Non-pigmented ciliary epithelial cell (primary cell): ENCODE measurements at places on chromosomes 6 and 20.

DNA sequence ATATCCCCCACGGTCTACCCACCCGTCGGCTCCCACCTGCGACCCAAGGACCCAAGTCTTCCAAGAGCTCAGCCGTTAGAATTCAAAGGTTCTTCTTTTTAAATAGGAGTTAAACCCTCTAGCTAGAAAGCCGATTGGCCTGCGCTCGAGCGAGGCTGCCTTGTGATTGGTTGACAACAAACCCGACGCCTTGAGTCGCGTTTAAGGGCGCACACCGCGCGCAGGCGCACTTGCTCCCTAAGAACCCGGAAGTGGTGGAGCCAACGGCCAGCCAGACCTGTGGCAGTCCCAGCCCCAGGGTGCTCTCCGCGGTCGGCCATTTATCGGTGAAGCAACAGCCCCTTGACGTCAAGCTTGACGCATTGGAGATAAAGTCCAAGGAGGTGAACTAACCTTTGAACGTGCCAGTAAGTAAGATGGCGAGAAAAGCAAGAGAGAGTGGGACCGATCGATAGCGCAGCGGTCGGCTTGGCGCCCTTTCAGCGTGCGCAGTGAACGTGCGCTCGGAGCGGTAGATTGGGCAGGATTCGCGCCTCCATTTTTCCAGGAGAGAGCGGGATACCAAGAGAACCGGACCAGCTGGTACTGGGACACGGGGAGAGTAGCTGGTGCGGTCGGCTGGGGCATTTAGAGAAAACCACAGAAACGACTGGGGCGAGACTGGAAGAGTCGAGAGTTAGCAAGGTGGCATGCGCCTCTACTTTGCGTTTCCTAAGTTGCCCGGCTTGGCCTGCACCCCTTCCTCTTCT, at the start of the genes AURKA and CSTF1:
Gene AURKA (minus strand): TSS at position 84 of the 749 bp plus-strand sequence. CDS start 4,018 bp downstream, outside the sequence.
Gene CSTF1 (plus strand): TSS at position 514 of the 749 bp plus-strand sequence. CDS start 2,908 bp downstream, outside the sequence.
- DNase-seq: peak; percentile 98

DNA sequence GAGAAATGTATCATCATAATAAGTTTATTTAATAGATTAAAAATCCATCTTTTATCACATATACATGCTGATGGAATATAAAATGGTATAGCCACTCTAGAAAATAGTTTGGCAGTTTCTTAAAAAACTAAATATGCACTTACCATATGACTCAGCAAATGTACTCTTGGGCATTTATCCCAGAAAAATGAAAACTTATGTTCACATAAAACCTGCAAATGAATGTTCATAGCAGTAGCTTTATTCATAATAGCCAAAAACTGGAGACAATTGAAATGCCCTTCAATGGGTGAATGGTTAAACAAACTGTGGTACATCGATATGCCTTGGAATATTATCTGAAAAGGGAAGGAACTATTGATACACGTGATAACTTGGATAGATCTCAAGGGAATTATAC, 6.4 kb upstream of the NCOA7 start:
- no peak for DNase-seq

DNA sequence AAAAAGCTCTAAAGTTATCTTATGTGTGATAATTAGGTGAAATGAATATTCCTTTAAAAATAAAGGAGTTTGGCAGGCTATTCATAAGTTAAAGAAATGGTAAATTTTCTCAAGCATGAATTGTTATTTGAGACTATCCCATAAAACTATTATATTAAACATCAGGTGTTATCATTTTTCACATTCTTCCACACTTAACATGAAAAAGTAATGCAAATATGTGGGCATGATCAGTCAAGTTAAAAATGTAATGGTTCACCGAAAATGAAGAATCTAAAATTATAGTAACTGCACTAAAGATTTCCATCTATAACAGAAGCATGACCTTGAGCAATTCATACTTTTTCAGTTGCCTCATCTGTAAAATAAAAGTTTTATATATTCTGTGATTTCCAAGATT, 110.8 kb downstream of the KHDRBS2 start:
- DNase-seq: no peak

GRCh38 chr20:51800060-51800871, 2.1 kb downstream of the SALL4 start:
- no peak for DNase-seq

- DNase-seq: no peak
Observed at GRCh38 chr6:24876499-24877465, 59.0 kb downstream of the RIPOR2 start.

- no peak for DNase-seq
Observed at GRCh38 chr6:41224800-41225199, 3.3 kb upstream of the TREML4 start.

DNA sequence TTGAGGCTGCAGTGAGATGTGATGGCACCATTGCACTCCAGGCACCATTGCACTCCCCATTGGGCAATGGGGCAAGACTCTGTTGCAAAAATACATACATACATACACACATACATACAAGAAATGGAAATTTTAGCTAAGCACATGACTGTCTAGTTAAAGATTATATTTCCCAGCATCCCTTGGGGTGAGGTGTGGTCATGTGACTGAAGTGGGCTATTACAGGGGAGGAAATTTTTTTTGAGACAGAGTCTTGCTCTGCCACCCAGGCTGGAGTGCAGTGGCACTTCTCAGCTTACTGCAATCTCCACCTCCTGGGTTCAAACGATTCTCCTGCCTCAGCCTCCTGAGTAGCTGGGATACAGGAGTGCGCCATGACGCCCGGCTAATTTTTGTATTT, 32.0 kb upstream of the HMGA1 start:
- no peak for DNase-seq

GRCh38 chr6:13400772-13401171, 72.4 kb upstream of the TBC1D7 start:
- no peak for DNase-seq

GRCh38 chr20:40255365-40255764, 433.7 kb downstream of the MAFB start:
- no peak for DNase-seq

DNA sequence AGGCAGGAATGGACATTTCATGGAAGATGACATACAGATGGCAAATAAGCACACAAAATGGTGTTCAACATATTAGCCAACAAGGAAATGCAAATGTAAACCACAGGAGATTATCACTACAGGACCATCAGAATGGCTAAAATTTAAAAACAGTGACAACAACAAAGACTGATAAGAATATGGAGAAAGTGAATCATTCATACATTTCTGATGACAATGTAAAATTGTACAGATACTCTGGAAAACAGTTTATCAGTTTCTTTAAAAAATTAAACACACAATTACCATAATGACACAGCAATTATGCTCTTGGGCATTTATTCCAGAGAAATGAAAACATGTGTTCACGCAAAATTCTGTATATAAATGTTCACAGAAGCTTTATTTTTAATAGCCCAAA, 105.8 kb upstream of the RUNX2 start:
- no peak for DNase-seq

DNA sequence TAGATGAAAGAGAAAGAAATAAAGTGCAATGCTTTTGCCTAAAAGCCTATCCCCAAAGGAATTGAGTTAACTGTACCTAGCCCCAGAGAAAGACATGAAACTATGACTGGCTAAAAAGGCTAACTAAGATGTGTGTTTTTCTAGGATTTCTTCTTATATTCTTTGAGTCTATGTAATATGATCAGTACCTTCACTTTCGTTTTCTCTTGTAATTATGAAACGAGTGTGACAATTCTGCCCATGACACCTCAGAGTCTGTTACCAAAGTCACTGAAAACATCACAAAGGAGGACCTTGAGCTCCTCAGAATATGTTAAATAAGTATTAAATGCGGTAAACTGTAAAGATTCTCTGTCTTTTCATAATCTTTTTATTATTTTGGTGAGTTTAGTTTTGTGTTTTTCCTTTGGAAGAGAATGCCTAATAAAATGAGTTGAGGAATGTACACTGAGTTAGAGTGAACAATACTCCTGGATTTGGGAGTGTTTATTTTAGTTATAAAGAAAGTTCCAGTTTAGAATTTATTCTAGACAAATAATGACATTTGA, 141.3 kb downstream of the FUT9 start:
- no peak for DNase-seq

DNA sequence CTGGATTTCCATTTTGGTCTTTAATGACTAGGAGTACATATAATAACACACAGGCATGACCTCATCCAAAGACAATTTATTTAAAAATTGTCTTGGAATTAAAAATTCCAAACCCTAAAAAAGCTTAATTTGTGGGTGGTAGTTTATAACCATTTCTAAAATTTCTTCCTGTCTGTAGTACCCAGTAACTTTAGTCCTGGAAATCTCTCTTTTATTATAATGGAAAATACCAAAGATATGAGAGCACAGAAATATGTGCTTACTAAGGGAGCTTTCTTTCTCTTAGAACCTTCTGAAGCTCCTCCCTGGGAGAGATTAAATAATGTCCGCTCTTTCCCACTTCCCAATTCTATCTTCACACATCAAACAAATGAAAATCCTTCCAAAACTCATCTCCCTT, 70.5 kb upstream of the PRL start:
- no peak for DNase-seq

GRCh38 chr20:3692706-3693294, 11.0 kb upstream of the ADAM33 start:
- no peak for DNase-seq

- DNase-seq: no peak
Observed at GRCh38 chr6:112701201-112701600, 354.1 kb downstream of the RFPL4B start.

GRCh38 chr6:30821862-30822784, 62.2 kb upstream of the DDR1 start:
- DNase-seq: no peak

DNA sequence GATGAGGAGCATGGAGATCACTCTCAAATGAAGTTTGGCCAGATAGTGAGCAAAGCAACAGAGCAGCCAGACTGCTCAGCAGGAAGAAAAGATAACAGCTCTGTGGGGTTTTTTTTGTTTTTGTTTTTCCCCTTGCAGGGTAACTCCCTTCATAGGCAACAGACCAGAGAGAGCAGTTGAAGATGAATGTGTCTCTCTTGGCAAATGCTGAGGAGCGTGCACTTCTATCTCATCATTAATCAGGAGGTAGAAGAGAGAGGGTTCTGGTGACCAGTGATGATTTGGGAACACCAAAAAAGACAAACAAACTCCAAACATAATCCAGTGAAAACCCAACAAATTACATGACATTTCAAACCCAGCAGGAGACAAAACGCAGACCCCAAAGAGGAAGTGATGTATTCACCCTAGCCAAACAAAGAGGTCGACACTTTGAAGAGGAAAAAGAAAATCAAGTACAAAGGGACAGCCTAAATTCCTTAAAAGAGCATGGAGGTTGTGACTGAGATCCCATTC, 66.2 kb upstream of the RREB1 start:
- DNase-seq: no peak

DNA sequence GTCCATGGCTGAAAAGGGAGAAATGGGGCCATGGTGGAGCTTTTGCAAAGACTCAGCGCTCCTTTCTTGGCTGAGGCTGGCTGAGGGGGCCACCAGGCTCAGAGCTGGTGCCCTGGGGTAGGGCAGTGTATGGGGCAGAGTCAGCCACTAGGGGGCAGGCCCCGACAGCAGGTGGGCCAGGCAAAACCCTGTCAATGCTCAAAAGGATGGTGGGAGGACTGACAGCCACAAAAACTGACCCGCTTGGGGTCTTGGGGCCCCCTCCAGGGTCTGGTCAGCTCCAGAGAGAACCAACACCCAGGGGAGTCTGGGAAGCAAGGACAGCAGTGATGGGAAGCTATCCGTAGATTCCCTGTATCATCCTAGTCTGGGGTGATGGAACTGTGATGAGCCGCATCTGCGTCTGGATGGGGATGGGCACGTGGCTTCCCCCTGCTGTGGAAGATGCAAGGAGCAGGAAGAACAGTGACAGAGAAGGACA, 306.9 kb downstream of the DHX35 start:
- DNase-seq: no peak

GRCh38 chr6:149566410-149567193, 427 bp downstream of the GINM1 start:
- no peak for DNase-seq

DNA sequence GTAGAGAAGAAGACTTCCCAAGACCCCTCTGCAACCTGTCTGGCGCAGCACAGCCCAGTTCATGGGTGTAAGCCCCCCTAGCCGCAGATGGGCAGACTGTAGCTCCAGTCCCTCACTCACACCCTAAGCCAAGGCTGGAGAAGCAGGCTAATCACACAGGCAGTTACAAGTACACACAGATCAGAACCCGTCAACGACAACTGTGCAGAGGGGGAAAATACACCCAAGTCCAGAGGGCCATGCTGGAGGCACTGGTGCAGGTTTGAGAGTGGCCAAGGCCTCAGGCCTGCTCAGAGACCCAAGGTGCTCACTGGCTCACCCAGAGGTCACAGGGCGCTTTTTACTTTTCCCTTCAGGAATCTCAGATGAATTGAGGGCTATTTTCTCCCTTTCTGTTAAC, 106.1 kb downstream of the NOL4L start:
- DNase-seq: no peak

GRCh38 chr6:42339991-42340401, 111.7 kb downstream of the TRERF1 start:
- no peak for DNase-seq

GRCh38 chr6:148768646-148769270, 21.9 kb downstream of the UST start:
- no peak for DNase-seq

DNA sequence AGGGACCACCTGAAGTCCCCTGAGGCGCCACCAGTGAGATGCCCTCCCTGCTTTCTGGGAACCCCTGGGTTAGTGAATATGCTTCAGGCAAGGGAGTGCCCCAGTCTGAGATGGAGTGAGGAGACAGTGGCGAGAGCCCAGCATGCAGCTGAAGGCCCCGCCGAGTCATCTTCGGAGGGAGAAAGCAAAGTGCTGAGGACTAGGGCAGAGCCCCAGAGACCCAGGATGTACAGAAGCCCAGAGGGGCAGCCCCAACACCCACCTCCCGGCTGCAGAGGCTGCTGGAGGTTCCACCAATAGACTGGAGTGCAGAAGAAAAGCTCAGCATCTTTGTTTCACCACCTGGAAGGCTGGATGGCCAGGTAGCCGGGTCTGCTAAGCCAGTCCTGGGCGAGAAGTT, 14.1 kb downstream of the ANKRD60 start:
- DNase-seq: no peak

DNA sequence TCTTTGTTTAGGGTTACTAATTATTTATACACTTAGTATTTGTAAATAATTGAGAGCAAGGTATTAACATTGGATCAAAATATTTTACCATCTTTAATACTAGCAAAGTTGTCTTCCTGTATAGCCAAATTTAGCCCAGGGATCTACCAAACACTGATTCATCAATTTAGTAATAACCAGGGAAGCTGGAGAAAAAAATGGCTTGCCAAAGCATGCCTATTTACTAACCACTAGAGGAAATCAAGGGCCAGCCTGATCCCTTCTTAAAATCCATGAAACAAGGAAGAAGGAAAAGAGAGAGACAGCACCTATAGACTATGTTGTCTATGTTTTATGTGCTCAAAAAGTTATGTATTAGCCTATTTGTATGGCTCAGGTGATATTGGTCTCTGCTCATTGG, 450.3 kb upstream of the GJE1 start:
- no peak for DNase-seq

DNA sequence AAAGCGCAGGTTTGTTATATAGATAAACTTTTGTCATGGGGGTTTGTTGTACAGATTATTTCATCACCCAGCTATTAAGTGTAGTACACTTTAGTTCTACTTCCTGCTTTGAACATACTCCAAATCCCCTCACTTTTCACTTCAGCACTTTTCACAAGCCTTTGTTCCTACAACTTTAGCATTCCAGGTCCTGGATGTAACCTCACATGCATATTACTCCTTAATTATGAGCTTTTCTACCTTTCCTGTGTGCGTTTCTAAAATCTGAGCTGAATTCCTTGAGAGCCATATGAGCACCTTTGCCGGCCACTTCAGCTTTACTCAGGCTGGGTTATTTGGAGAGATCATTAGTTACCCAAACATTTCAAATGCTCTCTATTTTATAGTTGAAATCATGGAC, 179.2 kb upstream of the TNFAIP3 start:
- DNase-seq: no peak
